ENCODE measurements at places on chromosomes 6 and 20.

DNA sequence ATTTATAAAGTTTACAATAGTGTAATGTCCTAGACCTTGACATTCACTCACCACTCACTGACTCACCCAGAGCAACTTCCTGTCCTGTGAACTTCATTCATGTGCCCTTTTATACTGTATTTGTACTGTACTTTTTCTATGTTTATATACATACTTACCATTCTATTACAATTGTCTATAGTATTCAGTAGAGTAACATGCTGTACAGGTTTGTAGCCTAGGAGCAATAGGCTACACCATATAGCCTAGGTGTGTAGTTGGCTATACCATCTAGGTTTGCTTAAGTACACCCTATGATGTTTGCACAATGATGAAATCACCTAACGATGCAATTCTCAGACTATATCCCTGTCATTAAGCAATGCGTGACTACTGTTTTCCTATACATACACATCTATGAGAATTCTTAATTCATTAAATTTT lies 17.5 kb downstream of the EDEM2 start:
- DNase-seq = peak; percentile 49

GRCh38 chr6:41705996-41706835 lies 29.2 kb downstream of the TFEB start:
- DNase-seq = peak; percentile 91

DNA sequence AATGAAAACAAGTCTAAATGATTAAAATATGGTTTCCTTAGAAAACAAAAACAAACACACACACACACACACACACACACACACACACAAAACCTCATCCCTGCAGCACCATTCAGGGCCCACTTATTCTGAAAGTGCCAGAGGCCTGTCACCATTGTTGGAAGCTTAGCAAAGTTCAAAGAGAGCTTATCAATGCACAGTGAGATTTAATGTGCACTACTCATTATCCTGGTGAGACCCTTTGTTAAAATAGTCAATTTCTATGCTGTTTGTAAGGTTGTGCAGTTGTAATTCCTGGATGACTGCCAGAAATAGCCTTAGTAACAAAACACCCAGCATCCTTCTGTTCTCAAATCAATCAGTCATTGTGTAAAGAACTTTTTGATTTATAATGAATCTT lies 482.9 kb downstream of the GRIK2 start:
- DNase-seq = no peak

- peak; percentile 58 for DNase-seq
These were observed 44.1 kb downstream of the RALY start for GRCh38 chr20:34037767-34038166.

DNA sequence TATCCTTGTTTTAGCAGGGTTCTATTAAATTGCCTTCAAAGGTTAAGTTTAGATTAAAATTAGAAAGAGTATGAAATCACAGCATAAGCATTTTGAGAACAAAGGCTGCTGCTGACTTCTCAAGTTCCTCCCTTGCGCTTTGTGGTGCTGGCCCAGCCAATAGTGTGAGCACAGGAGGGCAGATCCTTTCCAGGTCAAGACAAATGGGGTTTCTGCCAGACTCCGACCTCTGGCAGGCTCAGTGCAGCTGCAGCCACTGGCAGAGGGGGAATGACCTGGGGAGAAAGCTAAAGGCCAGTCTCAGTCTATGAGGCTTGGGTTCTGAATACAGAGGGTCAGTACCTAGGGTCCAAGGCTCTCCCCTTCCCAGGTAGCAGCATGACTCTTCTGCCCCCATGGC lies 27.0 kb downstream of the CLIC5 start:
- no peak for DNase-seq

GRCh38 chr6:78688668-78689067 lies 178.7 kb upstream of the IRAK1BP1 start:
- DNase-seq = no peak

GRCh38 chr6:35365594-35366203 lies 23.3 kb downstream of the PPARD start:
- no peak for DNase-seq

DNA sequence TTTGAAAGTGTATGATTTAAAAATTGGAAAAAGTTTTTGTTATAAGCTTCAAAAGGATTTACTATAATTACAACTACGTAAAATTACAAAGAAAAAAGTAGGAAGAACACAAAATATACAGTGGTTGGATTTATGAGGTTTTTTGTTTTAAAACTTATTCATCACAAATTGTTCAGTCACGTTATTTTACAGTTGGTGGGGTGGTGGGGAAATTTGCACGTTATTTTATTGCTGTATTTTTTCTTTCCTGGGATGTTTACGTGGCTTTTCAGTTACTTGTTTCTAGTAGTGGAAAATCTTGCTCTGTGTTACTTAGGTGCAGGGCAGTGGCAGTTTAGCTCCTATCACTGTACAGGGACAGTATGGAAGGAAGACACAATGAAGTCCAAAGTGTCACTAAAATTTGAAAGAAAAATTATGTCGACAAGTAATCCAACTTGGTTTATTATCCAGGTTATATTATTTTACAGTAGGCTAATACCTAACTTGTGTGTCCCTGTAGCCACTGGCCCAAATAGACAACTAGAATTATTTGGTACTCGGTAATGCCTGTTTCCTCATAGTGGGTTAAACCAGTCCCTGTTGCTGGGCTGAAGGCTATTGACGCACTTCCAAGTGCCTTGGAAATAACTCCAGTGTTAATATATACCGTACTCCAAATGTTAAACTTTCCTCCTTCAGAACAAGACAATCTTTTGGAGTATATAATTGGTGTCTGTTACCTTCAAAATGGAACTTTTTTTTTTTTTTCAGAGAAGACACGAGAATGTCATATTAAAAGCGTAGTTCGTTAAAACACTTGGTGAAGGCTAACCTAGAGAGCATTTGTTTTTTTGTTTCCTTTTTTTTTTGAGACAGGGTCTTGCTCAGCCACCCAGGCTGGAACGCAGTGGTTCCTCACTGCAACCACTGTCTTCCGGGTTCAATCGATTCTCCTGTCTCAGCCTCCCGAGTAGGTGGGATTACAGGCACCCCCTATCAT lies 4.6 kb downstream of the JARID2 start:
- DNase-seq = no peak

DNA sequence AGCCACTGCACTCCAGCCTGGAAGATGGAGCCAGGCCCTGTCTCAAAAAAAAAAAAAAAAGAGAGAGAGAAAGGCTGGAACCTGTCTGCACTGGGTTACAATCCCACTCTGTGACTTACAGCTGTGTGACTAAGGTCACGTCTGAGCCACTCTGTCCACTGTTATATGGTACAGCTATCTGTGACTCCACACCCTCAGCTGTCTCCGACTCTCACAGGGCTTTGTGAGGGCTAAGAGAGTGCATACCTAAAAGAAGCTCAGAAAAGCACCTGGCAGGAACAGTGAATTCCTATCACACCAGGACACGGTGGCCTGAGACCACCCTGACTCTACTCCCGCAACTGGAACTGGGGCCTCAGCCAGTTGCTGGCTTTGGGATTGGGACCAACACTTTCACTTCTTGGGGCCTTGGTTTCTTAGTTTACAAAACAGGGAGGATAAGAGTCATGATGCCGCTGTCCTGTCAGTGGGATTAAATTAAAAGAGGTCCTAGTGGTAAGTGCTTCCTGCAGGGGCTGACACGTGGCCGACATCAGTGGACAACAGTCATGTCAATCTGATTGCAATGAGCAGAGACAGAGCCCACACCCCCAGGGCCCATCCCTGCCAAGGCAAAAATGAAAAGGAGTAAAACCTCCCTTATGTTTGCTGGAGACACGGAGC lies 5.7 kb upstream of the CD93 start:
- DNase-seq = no peak

DNA sequence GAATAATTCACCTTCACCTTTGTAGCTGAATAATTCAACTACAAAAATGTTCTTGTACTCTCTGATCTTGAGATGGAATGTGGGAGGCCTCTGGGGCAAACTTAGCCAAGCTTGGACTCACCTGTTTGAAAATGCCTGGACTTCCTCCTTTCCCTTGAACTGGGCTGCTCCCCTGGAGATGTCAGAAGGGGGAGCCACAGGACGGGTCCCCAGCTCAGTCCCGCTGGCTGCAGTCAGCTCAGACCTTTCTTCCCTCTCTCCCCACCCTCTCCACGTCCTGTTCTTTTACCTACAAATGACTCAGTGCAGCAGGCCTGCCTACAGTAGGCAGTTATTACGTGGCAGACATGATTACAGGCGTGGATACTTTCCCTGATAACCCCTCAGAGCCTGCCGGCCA lies 131.5 kb upstream of the RALGAPA2 start:
- DNase-seq = no peak

DNA sequence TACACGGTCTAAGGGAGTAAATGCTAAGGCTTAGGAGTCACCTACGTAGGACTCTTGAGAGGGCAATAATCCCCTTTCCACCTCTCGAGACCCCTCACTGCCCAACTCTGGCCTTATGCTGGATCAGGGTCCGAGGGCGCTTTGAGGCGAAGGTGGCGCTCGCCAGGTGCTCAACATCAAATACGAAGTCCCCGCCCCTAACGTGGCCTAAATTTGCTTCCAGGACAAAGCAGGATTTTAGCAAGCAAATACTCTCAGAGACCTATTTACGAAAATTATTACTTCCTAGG lies 406 bp upstream of the TRIM26 start:
- no peak for DNase-seq

GRCh38 chr20:61978491-61978890 lies 87.2 kb downstream of the TAF4 start:
- no peak for DNase-seq

DNA sequence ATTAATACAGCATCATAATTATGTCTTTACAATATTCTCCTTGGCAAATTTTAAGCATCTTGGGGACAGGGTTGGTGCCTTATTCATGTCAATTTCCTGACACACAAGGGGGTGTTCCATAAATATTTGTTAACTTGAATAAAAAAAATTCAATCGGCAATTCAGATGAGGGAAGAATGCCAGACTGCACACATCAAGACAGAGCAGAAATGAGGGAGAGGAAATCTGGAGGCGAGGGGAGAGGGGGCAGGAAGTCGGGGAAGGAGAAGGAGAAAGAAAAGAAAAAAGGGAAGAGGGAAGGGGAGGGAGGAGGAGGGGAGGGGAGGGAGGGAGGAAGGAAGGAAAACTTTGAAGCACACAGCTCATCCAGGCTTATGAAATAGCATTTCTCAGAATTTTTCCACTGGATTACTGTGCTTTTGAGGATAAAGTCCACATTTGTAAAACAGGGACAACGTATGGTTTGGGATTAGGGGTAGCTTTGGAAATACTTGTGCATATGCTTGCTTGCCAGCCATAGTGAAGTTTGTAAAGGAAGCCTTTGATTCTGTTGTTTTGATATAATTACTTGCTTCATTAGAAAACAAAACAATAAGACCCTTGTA lies 362.1 kb downstream of the SAMD5 start:
- no peak for DNase-seq

DNA sequence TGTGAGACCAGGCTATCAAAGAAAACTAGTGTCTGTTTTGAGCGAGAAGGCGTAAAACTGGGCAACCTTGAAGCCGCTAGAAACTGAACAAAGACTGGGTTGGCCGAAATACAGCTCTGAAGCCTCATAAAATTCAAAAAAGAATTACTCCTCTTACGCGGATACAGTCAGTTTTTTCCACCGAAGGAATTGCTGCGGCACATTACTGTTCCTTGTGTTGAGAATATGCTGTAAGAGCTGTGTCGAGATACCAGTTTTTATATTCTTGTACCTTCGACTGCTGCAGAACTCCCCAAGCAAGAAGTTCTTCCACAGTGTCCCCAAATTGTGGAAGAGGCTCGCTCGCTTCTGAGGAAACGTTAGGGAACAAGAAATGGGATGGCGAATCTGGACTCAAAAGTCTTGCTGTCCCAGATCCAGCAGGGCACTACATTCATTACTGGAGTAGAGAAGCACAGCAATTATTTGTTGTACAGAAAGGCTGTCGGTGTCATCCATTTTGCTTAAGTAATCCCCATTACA lies 523 bp upstream of the COX7A2 start:
- no peak for DNase-seq

GRCh38 chr6:68724060-68724459 lies 89.0 kb downstream of the ADGRB3 start:
- no peak for DNase-seq

DNA sequence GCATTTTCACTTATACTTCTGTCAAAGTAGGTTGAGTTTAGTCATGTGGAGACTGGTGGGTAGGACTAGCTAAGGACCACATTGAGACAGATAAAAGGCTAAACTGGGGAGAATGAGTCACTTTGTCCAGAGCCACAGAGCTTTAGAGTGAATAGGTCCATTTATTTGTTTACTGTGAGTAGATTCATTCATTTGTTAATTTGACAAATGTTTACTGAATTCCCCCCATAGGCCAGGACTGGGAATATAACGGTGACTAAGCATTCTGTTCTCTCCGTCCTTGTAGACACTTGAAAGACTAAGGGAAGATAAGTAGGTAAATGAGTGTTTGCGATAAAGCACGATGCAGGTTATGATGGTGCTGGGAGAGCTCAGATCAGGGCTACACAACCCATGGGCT lies 699.7 kb upstream of the ID4 start:
- no peak for DNase-seq

GRCh38 chr6:57029213-57029612 lies 17.3 kb upstream of the KIAA1586 start:
- DNase-seq = no peak

DNA sequence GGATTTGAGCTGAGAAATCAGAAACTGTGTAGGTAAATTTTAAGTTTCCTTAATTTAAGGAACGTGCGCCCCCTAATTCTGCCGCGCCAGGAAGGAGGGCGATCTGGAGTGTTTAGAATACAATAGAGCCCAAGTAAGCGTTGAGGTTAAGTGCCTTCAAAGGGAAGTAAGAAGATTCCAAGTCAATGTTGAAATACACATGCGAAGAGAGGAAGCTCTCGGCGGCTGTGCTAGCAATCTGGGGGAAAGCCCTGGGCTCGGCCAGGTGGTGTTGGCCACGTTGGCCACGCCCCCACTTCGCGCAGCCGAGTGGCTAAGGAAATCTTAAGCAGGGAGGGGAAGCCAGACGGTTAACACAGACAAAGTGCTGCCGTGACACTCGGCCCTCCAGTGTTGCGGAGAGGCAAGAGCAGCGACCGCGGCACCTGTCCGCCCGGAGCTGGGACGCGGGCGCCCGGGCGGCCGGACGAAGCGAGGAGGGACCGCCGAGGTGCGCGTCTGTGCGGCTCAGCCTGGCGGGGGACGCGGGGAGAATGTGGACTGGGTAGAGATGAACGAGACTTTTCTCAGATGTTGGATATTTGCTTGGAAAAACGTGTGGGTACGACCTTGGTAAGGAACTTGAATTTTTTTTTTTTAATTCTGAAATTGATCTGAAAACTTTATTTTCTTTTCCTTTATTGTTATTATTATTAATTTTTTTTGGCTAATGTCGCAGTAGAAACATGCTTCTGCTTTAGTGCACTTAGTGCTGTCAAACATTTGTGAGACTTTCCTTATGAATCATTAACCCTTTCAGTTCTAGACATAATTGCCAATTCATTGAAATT lies at the start of gene PRDM1:
PRDM1 (plus strand) TSS at position 353 of the 830 bp plus-strand sequence; CDS start at position 571, 218 bp downstream.
- peak; percentile 81 for DNase-seq

- no peak for DNase-seq
These were observed 40.9 kb downstream of the JAG1 start for GRCh38 chr20:10632721-10633509.

- DNase-seq = no peak
These were observed 37.5 kb upstream of the FRMD1 start for GRCh38 chr6:168116438-168116974.

- no peak for DNase-seq
These were observed 241.2 kb upstream of the PREP start for GRCh38 chr6:105644073-105644489.

GRCh38 chr6:100664274-100665040 lies 199.7 kb upstream of the SIM1 start:
- DNase-seq = peak; percentile 56
